Stomach (tissue), 19 donors: ENCODE measurements at places on chromosomes 1 and 21.

DNA sequence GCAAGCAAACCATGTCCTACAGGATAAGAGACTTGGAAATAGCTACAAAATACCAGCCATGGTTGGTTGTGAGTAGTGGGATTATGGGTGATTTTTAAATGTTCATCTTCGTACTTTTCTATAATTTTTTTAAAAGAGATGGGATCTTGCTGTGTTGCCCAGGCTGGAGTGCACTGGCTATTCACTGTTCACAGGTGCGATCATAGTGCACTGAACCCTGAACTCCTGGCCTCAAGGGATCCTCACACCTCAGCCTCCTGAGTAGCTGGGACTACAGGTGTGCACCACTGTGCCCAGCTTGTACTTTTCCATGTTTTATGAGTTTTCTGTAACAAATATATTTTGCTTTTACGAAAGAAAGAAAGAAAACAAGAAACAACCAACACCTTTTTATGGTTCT lies 224.2 kb downstream of the FOXD2 start:
- DNase-seq: no peak

DNA sequence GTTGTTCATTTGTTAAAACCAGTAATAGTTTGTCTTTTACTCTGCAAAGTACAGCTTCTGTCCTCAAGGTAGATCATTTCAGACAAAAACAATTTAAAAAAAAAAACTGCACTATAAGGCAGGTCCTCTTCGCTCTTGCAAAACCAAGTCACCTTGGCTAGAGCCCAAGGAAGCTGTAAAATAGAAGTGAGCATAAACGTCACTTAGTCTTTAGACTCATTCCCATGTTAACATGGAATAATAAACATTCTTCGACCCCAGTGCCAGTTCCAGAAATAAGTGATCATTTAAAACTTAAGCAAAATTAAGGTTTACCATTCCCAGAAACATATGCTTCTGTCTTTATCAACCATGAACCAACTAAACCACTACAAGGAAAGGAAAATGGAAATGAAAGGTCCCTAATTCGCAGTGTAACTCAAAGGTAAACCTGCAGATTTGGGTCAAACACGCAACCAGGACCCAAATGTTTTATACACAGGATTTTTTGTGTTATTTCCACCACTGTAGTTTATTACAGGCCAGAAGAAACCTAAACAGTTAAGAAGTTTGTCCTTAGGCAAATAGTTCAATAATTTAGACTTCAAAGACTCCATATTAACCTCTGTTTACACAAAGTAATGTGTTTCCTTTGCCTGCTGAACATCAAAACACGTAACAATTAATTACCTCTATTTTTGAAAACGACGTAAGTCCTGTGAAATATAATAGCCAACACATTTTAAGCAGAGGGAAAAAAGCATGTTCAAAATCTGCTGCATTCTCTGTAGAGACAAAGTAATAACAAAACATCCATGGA lies 54.6 kb downstream of the TGFBR3 start:
- DNase-seq: no peak

- DNase-seq: peak; percentile 50
These were observed 7.0 kb downstream of the GPA33 start for GRCh38 chr1:167083066-167083665.

- DNase-seq: no peak
These were observed 5.5 kb downstream of the AMPD2 start for GRCh38 chr1:109625176-109625575.

DNA sequence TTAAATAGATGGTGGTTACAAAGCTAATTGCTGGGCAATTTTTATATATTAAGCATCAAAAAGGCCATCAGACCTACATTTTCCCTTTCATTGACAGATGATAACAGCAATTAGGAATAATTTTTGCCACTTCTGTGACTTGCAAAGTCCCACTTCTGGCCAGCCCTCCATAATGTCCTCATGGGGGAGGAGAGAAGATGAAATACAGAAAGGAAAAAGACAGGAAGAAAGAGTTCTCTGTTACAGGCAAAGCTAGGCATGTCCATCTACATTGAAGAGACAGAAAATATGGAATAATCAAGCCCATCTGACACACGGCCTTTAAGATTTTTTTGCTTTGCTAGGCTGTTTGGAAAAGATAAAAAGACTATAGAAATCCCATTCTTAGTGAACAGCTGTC lies 108.0 kb downstream of the ENAH start:
- DNase-seq: no peak
